Activated CD4-positive, CD25-positive, alpha-beta regulatory T cell treated with anti-CD3 and anti-CD28 coated beads, Interleukin-2, amount 50 U/mL, for 72 hours (primary cell): ENCODE measurements at places on chromosomes 1 and 21.

- DNase-seq = peak; percentile 14
These were observed 16.3 kb downstream of the RAB7B start for GRCh38 chr1:205986861-205987260.

DNA sequence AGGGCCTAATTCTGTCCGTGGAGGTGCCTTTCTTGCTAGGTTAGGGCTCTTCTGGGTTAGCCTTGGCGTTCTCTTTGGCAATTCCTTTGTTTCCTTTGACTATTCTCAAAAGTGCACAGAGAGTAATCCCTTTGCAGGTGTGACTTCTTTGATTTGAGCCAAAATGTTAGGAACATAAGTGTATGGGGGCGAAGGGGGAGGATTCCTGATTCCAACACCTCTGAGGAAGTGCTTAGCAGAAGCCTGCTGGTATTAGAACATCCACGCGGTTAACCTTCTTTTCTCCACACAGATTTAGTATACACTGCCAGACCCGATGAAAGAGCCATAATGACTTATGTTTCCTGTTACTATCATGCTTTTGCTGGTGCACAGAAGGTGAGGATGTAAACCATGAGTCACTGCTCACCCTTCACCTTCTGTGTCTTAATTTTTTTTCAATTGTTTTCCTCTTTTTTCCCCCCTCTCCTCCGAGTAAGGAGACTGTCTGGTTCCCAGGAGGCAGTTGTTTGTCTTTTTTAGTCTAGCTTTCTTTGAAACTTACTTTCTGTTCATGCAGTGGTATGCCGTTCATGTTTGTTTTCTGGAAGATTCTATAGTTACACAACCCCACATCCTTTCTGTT, 48.0 kb downstream of the ACTN2 start:
- DNase-seq = no peak

DNA sequence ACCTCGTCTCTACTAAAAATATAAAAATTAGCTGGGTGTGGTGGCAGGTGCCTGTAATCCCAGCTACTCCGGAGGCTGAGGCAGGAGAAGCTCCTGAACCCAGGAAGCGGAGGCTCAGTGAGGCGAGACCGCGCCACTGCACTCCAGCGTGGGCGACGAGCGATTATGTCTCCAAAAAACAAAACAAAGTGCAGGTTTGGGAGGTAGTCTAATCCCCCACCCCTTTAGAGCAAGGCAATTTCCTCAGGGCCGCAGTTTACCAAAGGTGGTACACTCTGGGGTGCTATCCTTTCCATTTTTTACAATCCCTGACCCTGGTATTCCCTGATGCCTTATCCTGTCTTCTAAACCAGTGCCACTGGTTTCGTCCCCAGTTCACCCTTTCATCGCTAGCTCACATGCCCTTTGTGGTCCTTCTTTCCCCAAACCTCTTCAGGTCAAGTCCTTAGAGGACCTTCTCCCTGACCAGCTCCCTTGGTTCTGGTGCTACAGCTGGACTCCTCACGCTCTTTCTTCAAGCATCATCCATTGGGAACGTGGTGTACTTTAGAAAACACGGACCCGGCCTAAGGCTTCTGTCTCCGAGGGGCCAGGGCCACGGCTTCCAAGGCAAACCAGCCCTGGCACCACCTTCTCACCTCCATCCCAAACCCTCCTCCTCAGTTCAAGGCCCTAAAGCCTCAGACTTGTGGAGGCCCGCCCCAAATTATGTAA, 873 bp downstream of the IFT25 start:
- DNase-seq = no peak

- DNase-seq = no peak
These were observed 24.7 kb upstream of the PEF1 start for GRCh38 chr1:31669433-31669785.

DNA sequence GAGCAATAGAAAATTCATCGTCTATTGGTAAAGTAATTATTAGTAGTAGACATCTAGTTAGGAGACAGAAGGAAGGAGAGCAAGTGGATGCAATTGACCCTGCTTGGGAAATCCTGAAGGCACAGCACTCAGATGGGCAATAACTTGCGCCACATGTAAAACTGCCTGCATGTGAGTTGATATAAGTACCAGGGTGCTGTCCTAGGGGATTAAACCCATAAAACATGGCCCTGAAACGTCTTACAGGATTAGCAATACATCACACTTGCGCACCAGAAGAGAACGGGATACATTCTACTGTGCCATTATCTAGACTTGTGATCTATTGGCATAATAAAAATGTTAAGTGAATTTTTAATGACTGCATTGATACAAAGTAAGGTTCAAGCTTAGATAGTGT, 277.5 kb upstream of the LYPLAL1 start:
- DNase-seq = no peak

GRCh38 chr1:16926491-16927073, 4.9 kb downstream of the CROCC start:
- DNase-seq = no peak

- DNase-seq = no peak
These were observed 432.0 kb downstream of the SETD4 start for GRCh38 chr21:35628316-35628715.

GRCh38 chr1:19239876-19240275, 11.4 kb downstream of the EMC1 start:
- DNase-seq = no peak

DNA sequence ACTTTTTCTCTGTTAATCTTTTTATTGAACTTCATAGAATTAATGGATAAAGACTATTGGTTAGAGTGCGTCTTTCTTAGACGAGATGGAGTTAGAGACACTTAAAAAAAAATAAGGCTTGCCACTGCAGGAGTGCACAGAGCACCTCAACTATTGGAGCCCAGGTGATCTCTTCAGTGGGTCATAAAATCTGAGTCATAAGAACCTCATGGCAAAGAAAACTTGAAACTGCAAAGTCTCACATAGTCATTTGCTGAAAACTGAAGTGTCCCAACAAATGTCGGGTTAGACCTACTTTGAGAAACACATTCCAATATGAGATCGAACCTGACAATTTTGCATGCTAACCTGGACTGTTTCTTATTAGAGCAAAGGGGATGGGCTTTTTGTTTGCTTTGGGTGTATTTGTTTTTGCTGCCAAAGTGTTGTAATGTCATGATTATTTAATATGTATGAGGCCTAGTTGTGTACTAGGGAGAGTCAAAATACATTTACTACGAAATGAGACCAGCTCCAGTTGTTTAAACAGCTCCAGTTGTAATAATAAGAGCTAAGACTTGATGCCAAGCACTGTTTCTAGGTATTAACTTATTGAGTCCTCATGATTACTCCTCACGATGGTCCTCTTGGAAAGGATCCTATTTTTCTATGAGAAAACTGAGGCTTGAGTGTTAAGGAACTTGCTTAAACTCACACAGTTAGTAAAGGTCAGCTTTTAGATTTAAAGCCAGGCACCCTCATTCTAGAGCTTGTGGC, 65.1 kb downstream of the DDR2 start:
- DNase-seq = no peak

DNA sequence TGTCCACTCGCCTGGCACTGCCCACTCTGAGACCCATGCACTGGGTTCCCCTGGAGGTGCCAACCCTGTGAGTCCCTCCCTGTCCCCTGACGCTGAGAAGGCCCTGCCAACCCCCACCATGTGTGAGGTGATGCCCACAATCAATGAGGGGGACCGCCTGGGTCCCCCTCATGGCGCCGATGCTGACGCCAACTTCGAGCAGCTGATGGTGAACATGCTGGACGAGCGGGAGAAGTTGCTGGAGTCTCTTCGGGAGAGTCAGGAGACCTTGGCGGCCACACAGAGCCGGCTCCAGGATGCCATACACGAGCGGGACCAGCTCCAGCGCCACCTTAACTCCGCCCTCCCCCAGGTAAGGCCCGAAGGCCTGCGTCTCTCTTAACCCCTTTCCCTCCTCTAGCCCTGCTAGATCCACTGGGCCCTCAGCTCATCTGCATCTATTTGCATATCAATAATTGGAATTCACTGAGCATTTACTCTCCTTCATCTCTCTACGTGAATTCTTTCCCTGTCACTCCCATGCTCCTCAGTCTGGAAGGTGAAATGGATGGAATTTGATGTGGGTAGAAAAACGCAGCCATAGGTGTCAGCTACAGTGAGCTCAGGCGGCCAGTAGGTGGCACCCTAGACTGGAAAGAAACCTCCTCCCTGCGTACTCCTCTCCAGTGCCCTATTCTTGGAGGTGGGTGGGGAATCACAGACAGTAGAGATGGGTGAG, 12.8 kb downstream of the PPFIA4 start:
- peak; percentile 53 for DNase-seq

DNA sequence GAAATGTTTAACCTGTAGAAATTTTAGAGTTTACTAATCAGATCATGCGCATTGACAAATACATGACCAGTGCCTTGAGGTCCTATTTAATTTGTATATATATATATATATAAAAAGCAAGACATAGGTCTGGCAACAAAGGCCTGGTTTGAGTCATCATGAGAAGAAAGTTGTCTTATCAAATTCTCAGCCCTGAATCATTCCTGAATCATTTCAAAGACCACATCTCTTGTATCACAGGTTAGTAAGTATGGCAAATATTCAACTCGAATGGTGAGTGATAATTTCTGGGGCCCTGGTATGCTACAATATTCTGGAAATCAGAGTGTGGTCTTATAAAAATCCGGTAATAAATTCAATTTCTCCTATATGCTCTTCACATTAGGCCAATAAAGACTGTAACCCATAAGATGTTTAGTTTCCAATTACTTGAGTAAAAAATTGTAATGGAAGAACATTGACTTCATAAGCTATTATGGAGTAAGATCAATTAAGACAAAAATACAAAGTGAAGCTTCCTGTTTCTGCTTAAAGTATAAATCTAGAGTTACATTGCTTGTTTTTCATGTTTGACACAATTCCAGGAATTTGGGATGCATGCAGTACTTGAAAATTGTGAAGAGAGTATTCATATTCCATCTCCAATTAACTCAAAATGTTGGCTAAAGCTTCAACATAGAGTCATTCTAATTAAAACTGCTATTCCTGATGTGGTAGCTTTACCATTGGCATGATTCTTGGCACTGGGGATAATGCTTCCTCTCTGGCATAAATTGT, 309.4 kb downstream of the BRINP3 start:
- DNase-seq = no peak

GRCh38 chr1:21451212-21451611, 11.3 kb downstream of the NBPF3 start:
- DNase-seq = no peak

DNA sequence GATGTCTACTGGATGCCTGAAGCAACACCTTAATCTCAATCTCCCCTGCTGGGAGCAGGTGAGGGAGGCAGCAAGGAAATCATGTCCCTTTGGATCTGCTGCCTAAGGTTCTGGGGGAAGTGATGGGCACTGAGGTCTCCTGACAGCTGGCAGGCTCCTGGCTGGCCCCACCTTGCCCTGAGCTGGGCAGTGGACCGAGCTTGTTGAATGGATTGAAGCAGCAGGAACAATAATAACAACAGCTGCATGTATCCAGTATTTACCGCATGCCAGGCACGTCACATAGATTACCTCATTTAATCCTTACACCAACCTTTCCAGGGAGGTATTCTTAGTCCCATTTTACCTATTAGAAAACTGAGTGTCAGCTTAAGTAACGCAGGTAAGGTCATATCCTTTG, 133.9 kb downstream of the PLXNA2 start:
- DNase-seq = no peak

- no peak for DNase-seq
These were observed 2.4 kb upstream of the NAV1 start for GRCh38 chr1:201536558-201536957.

GRCh38 chr1:87410776-87411480, 82.2 kb downstream of the LMO4 start:
- DNase-seq = no peak

DNA sequence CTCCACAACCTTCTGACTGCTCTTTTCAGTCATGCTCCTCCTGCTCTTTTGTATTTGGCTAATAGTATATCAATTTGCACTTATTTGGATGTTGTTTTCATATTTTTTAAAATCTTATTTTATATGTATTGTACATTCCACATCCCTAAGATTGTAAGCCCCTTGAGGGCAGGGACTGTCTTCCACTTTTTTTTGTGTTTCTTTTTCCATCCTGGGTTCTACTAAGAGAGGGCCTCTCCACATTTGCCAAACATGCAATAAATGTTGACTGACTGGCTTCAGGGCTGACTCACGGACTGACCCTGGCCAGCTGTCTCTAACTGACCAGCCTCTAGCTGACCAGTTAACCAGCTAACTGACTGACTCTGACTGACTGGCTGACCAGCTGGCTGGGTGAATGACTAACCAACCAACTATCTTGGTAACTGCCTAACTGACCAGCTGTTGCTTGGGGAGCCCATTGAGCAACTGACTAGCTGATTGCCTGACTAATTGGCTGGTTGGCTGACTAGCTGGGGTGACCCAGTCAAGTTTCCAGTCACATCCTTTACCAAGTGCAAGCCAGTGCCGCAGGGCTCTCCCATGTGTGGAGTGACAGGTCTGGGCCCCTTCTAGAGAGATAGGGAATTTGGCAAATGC, 16.1 kb downstream of the CSF1 start:
- DNase-seq = no peak

DNA sequence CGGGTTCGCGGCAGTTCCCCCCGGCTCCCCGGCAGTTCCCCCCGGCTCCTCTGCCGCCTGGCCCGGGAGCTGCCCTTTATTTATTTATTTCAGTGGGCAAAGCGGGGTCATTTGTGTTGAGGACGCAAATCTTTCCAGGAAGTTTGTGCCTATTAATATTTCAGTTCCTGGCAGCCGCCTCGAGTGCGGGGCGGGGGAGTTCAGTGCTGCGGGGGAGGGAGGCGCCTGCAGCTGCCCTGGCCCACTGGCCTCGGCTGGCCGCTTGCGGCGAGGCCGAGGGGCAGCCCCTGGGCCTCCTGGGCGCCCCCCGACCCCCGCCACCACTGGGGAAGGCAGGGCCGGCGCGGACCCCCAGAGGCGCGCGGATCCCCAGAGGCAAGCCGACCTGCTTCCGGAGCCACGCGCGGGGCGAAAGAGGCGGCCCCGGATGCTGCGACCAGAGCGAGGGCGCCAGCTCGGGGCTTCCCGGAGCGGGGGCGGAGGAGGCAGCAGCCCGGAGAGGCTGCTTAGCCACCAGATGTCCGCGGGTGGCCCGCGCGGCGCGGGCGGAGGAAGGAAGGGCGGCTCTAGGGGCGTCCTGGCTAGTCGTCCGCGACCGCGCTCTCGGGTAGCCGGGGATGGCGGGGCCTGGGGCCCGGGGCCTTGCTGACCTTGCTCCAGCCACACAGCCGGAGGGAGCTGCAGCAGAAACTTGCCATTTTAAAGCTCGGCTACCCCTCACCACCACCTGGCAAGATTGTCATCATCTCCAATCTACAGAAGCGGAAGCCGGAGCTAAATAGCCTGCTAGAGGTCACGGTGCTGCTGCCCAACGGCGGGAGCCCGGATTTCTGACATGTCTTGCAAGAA, 48.0 kb downstream of the H3-3A start:
- peak; percentile 76 for DNase-seq
